ENCODE measurements at places on chromosomes 11 and 22. TPM values are rescaled to one million over a fixed set of nuclear protein-coding genes. Genes with fewer than 3 reads are reported as not detected.

GRCh38 chr11:10894666-10895065, 36.8 kb upstream of the ZBED5 start:
- no peak for DNase-seq

DNA sequence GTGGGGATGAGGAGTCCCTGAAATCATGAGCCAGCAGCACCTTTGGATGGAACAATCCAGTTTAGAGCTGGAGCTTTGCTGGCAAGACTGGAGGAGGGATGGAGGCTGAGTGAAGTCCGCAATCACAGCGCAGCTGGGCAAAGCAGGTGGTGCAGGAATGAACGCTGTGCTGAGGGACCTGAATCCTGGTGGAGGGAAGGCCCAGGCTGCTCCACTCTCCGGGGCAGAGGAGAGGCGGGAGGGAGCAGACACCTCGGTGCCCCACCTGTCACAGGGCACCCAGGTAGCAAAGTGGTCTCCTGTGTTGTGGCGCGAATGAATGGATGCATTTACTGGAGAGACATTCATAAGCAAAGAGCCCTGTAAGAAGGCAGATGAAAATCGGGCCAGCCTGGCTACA, 124.8 kb upstream of the ANO1 start:
- DNase-seq, result no peak

- DNase-seq, result no peak
Measured at GRCh38 chr22:49704345-49705215, 123.1 kb downstream of the BRD1 start.

DNA sequence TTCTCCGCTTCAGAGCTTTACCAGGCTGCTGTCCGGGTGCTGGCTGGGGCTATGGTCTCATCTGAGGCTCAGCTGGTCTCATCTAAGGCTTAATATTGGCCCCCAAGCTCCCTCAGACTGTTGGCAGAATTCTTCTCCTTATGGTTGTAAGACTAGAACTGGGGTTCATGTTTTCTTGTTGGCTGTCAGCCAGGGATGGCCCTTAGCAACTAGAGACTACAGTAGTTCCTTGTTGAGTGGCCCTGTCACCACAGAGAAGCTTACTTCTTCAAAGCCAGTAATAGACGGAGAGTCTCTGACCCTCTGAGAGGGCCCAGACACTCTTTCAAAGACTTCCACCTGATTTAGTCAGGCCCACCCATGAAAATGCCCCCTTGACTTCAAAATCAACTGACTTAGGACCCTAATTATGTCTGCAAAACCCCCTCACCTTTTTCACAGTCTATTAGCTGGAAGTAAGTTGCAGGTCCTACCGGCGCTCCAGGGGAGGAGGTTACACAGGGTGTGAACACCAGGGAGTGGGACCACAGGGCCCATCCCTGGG, 24.2 kb upstream of the TREH start:
- DNase-seq, result no peak

FAM83F gene
- 10.8 TPM for polyA plus RNA-seq

Measured in brain (organoid and tissue), 16 donors.